ENCODE measurements at places on chromosomes 2 and 18.
A peak's percentile ranks its signal among the peaks of the same experiment; 100 is the strongest.

GRCh38 chr2:190792956-190793888 is 87.4 kb upstream of the GLS start:
- DNase-seq: no peak

DNA sequence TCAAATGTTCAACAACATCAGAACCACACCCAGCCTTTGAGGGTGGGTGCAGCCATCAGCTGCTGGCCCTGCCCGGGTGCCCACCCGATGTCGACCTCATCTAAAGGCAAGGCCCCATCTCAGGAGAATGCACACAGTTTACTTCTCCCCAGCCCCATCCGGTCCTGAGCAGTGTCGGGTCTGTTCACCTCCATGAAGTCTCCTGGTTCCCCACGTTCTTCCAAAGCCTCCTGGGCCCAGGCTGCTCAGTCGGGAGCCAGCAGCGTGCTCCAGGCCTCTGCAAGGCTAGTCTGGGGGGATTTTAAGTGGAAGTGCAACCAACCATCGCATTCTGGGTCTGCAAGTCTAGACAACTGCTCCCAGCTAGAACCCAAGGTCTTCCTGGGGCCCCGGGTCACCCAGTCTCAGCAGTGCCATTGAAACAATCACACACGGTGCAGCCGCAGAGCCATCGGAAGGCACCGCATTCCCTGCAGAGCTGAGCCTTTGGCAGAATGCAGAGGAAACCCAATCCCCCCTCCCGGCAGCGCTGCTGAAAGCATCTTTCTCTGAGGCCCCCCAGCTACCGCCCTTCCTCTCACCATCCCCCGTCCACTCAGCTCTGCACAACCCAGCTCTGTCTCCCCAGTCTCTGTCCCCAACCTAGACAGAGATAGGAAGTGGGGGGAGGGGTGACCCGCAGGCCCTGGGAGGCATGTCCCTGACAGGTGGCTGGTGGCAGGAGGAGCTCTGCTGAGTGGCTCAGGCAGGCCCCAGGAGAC is 8.5 kb downstream of the ESPNL start:
- no peak for DNase-seq

- no peak for DNase-seq
Observed at GRCh38 chr2:231356466-231356844, 39.1 kb upstream of the B3GNT7 start.

GRCh38 chr2:41668529-41668928 is 379.3 kb upstream of the PKDCC start:
- DNase-seq: no peak

- DNase-seq: no peak
Observed at GRCh38 chr2:60652832-60653340, 99.4 kb upstream of the BCL11A start.

- no peak for DNase-seq
Observed at GRCh38 chr2:36302911-36303310, 52.7 kb upstream of the CRIM1 start.

DNA sequence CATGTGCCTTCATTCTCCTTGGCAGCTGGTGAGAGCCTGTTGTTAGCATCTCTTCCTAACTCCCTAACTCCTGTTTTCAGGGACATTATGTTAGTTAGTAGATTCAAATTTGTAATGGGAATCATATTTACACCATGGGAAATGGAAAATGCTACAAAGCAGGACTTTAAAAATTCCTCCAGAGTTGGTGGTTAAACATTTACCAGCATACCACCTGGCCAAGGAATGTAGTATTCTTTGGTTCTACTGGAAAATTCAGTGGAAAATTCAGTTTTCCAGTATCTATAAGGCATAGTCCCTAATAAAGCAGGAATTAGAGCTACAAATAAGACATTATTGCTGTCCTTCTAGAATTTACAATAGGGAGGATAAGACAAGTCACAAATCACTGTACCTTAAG is 291.7 kb downstream of the GPD2 start:
- no peak for DNase-seq

DNA sequence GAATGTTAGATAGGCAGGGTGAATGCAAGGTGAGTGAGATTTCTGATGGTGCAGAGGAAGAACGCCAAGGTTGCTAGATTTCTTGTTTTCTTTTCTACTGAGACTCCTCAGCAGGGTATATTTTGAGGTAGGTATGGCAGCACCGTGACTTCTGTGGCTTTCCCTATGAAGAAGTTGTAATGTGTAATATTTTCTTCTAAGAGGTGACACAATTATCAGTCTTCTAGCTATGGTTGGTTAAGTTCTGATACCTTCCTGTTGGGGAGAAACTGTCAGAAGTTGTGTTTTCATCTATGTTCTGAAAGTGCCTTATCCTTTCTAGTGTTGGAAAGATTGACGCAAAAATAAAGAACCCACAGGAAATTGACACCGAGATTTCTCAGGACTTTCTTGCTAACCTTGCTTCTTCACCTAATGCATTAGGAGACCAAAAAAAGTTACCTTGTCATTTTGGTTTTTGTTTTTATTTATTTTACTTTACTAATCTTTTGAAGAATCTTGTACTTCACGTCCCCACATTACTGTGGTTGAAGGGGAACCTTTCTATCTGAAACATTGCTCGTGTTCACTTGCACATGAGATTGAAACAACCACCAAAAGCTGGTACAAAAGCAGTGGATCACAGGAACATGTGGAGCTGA is 11.9 kb downstream of the IL18R1 start:
- no peak for DNase-seq

DNA sequence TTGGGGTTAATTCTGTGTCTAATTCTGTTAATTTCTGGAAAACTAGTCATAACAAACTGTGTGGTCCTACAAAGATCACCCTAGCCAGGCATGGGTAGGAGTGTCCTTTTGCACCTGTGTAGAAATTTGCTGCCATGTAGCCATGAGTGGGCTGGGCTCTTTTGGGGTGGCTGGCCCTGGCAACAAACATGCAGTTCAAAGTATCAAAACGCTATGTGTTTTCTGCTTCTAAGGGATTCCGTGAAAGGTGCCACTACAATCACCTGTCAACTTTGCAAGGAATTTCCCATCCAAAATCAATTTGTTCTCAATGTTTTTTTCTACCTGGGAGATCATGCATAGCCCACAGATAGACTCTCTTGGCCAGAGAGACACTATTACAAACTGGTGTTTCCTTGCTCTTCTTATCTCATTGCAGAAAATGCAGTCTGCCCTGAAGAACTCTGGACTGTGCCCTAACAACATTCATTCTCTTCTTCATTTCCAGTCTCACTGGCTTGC is 537.7 kb upstream of the ID2 start:
- no peak for DNase-seq

GRCh38 chr2:162457490-162457889 is 113.6 kb downstream of the GCA start:
- no peak for DNase-seq

GRCh38 chr2:39065616-39066015 is 55.2 kb downstream of the SOS1 start:
- DNase-seq: no peak

DNA sequence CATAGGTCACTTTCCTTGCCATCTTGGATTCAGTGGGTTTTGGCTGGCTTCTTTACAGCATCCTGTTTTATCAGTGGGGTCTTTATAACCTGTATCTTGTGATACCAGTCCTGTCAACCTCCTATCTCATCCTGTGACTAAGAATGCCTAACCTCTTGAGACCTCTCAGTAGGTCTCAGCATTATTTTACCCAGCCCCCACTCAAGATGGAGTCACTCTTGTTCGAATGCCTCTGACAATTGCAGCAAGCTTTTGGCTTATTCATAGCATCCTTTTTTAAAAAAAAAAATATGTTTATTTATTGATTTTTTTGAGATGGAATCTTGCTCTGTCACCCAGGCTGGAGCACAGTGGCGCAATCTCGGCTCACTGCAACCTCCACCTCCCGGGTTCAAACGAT is 24.7 kb upstream of the IGFBP2 start:
- DNase-seq: no peak

GRCh38 chr2:114609801-114610200 is 167.4 kb downstream of the DPP10 start:
- DNase-seq: no peak

GRCh38 chr2:156331572-156332283 is 793 bp downstream of the NR4A2 start:
- DNase-seq: peak; percentile 97

DNA sequence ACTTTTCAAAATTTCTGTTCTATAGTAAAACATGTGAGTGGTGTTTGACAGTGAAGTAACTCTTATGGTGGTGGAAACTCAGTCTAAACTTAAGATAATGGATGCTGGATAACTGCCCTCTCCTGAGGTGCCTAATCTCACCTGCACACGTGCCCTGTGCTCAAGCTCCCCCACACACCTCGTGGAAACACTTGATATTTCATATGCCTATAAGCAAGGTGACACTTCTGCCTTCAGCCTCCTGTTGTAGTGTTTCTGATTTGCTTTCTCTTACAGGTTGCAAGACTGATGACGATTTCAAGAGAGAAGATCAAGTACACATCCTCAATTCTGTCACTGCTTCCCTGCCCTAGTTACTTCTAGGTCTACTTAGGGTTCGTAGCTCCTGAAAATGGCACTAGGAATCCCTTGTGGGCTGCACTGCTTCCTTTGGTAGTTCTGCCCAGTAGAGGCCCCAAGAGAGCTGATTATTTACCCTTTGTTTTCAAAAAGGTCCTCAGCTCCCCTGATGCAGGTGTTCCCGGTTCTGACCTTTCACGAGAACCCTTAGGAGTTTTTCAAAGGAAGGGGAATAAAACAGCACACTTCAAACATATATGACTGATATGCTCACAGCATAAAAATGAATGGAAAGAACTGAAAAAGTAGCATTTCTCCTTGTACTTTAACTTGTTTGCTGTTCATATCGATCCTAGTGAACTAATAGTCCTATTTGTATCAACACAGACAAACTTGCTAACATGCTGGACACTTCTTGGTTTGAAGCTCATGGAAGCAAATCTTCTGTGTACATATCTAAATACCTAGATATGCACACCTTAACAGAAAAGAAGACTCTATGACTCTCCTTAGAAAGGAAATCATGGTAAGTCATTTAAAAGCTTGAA is 6.7 kb downstream of the CAVIN2 start:
- peak; percentile 18 for DNase-seq

DNA sequence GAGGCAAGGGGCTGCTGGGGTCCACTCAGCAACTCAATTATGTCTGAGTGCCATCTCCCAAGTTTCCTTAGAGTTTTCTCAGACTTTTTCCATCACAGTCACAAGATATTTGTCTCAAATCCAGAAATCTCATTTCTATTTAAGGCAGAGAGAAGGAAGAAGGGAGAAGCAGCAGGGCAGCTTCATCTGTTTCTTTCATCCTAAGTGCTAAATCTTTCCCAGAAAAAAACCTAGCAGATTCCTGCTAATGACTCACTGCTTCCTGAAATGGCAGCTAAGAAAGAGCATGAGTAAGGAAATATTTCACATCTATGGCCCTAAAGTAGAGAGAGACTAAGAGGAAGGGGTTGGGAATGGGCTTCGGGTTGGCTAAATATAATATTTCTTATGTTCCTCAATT is 88.0 kb downstream of the KYNU start:
- no peak for DNase-seq

GRCh38 chr2:41170589-41170988 is 718.7 kb upstream of the SLC8A1 start:
- DNase-seq: no peak

GRCh38 chr2:180763263-180763989 is 217.0 kb upstream of the UBE2E3 start:
- DNase-seq: no peak

DNA sequence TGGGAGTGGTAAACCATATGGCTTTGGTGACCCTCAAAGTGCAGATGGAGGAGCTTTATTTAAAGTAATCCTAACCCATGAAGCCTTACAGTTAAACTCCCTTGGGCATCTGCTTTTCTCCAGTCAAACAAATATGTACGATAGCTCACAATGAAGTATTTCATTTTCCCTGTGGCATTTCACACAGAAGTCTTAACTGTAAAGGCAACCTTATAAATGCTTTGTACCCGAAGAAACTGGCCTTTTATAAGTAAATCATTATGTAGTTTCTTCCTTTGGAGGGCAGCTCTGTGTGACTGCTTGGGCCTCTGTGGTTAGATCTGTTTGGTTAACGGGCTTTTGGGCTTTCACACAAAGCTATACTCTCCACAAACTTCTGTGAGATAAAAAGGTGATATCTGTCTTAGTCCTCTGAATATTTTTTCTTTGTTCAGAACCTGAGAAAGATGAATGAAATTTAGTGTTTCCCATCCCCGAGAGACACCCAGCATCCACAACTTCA is 46.6 kb downstream of the SCN1A start:
- no peak for DNase-seq

- DNase-seq: no peak
Observed at GRCh38 chr2:100563407-100564247, 834 bp downstream of the PDCL3 start.

DNA sequence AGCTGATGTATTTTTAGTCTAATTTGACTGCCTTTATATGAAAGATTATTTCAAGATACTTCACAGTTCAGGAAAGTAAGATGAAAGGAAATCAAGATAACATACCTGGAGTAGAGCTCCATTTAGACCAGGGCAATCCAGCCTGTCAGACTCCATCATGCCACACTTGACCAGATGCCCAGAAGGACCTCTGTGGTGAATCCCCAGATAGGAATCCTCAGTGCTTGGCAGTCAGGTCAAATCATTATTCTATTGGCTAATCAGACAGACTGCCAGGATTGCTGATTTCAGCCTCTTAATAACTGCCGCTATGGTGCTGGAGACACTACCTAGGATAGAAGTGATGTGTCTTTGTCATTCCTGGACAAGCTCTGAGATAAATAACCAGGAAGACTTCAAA is 404.2 kb downstream of the STK39 start:
- DNase-seq: no peak

GRCh38 chr2:193965263-193965662 is 1691.8 kb upstream of the SLC39A10 start:
- DNase-seq: no peak

- no peak for DNase-seq
Observed at GRCh38 chr2:30769891-30770462, 37.3 kb downstream of the CAPN13 start.

DNA sequence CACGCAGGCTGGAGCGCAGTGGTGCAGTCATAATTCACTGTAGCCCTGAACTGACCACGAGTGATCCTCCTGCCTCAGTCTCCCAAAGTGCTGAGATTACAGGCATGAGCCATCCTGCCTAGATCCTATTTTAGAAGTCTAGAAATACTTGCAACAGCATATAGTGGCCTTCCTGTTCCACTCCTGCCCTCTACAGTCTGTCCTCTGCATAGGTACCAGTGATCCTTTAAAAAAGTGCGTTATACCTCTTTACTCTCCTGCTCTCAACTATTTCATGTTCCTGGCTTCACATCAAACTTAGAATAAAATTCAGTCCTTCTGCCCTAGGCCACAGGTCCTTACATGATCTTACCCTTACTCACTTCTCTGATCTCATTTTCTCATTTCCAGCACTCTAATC is 6.0 kb downstream of the COMMD1 start:
- peak; percentile 56 for DNase-seq

DNA sequence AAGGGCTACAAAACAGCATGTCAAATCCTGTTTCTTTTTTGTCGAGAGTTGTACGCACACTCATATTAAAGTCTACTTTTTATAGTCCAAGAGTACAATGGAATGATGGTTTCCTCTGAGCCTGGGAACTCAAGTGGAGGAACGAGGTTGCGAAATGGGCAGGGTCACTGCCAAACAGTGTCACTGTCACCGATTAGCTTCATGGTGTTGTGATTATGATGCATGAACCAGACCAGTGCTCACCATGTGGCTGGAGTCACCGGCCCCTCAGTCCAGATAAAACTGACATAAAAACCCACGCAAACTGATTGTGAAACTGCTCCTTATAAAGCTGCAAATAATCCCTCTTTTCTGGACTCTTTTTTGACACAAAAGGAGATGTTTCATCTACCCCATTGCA is 122.0 kb downstream of the COPS8 start:
- no peak for DNase-seq
